ENCODE measurements at places on chromosomes 2 and 18. TPM values are rescaled to one million over a fixed set of nuclear protein-coding genes. Genes with fewer than 3 reads are reported as not detected.

DPP4 gene
- 139 TPM for polyA plus RNA-seq

NPHP1 gene
- polyA plus RNA-seq = 13.8 TPM

EDAR gene
- 3.5 TPM for polyA plus RNA-seq

IWS1 gene
- polyA plus RNA-seq = 63.8 TPM

OSR1 gene
- 7.1 TPM for polyA plus RNA-seq

ACKR3 gene
- 69.8 TPM for polyA plus RNA-seq

KIAA2012 gene
- 0.13 TPM for polyA plus RNA-seq

STAT4 gene
- polyA plus RNA-seq = 9.4 TPM

TRAPPC8 gene
- 60.8 TPM for polyA plus RNA-seq

SERPINB10 gene
- 0.08 TPM for polyA plus RNA-seq

TMEM178A gene
- 101 TPM for polyA plus RNA-seq

ANXA4 gene
- polyA plus RNA-seq = 255 TPM

ACADL gene
- 23.2 TPM for polyA plus RNA-seq

VWA3B gene
- 0.41 TPM for polyA plus RNA-seq

CCDC121 gene
- polyA plus RNA-seq = 11.2 TPM

CYB5A gene
- 308 TPM for polyA plus RNA-seq

SEMA4F gene
- 8.1 TPM for polyA plus RNA-seq

TP53I3 gene
- 53.1 TPM for polyA plus RNA-seq

ANKRD30BL gene
- polyA plus RNA-seq = 0.36 TPM

CEBPZOS gene
- polyA plus RNA-seq = 49.8 TPM

DCDC2C gene
- 0.46 TPM for polyA plus RNA-seq

ACMSD gene
- 44.7 TPM for polyA plus RNA-seq

INPP4A gene
- 19.4 TPM for polyA plus RNA-seq

RFX8 gene
- polyA plus RNA-seq = 0.52 TPM

SNTG2 gene
- 2.7 TPM for polyA plus RNA-seq

UGT1A5 gene
- not detected for polyA plus RNA-seq

ALKAL2 gene
- 3.8 TPM for polyA plus RNA-seq

KCNS3 gene
- polyA plus RNA-seq = 9.6 TPM

ADRA2B gene
- polyA plus RNA-seq = 6.3 TPM

SLC11A1 gene
- 0.65 TPM for polyA plus RNA-seq

AGXT gene
- polyA plus RNA-seq = 0.21 TPM

YES1 gene
- polyA plus RNA-seq = 65.4 TPM

LINC00305 gene
- polyA plus RNA-seq = 5.2 TPM

RNPEPL1 gene
- 29.3 TPM for polyA plus RNA-seq

DAPL1 gene
- polyA plus RNA-seq = 34.5 TPM

ETAA1 gene
- 29.3 TPM for polyA plus RNA-seq

MC2R gene
- not detected for polyA plus RNA-seq

C2orf80 gene
- not detected for polyA plus RNA-seq

SOWAHC gene
- polyA plus RNA-seq = 22.1 TPM

RIT2 gene
- not detected for polyA plus RNA-seq

TBR1 gene
- polyA plus RNA-seq = 0.03 TPM

C18orf54 gene
- polyA plus RNA-seq = 11.3 TPM

DSG3 gene
- polyA plus RNA-seq = not detected

DSG4 gene
- polyA plus RNA-seq = not detected

TMEM237 gene
- 57.0 TPM for polyA plus RNA-seq

KCNF1 gene
- 0.79 TPM for polyA plus RNA-seq

NCKAP5 gene
- 8.4 TPM for polyA plus RNA-seq

SLC9A4 gene
- 6.1 TPM for polyA plus RNA-seq

CCL20 gene
- polyA plus RNA-seq = 0.22 TPM

SH2D6 gene
- 0.62 TPM for polyA plus RNA-seq

SERPINE2 gene
- 131 TPM for polyA plus RNA-seq

EFHD1 gene
- 95.8 TPM for polyA plus RNA-seq
